ENCODE measurements at places on chromosomes 4 and X. TPM values are rescaled to one million over a fixed set of nuclear protein-coding genes. Genes with fewer than 3 reads are reported as not detected.
A peak's percentile ranks its signal among the peaks of the same experiment; 100 is the strongest.

DNA sequence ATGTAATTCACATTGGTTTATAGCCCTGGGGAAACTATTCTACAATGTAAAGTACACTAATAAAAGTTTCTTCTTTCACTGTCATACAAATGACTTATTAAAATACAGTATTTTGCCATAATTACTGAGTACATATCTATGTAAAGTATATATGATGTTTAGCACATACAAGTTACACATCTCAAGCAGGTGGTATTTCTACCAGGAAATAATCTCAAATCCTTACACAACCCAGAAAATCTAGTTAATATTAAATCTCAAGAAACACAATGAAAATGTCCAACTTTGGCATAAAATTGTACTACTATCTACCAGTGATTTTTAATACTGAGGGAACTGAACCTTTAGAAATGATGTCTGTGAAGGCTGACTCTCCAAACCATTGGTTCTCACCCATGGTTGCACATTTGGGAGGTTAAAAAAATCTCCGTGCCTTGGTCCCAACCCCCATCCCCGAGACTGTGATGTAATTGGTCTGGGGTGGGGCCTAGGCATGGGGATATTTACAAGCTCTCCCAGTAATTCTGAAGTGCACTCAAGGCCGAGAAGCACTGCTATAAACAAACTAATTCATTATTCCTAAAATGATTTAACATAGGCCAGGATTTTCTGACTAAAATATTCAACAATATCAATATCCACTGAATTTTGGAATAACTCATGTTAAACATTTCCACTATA is 27.6 kb downstream of the MAP3K15 start:
- no peak for DNase-seq

DNA sequence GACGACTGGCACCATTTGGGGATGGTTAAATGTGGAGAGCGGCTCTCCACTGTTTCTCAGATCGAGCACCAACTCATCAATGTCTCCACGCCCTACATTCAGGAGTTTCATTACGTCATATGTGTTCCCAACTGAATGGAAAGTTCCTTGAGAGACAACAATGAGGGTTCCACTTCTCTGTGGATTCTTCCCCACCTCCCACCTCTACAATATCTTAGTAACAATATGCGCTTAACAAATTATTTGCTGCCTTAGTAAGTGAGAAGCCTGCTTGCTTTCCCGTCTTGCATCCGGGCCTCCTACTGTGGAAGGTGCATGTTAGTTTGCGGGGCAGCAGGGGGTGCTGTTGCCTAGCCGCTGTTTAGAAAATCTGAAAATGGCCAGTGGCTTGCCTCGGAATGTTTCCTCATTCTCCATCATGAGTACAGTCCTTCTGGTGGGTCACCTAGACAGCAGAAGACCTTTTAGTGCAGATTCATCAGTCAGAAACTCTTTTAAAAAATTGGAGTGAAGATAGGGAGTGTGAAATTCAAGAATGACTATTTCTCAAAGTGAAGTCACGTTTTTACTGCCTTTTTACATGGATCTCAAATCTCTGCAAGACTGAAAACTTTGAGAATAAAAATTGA is 55.7 kb downstream of the PHOX2B start:
- peak; percentile 18 for DNase-seq

- DNase-seq = no peak
Observed at GRCh38 chrX:136643243-136643642, 4.7 kb upstream of the CD40LG start.

GRCh38 chrX:71492231-71493065 is 40.5 kb upstream of the OGT start:
- no peak for DNase-seq

- no peak for DNase-seq
Observed at GRCh38 chr4:3599951-3600350, 67.7 kb upstream of the LRPAP1 start.

- no peak for DNase-seq
Observed at GRCh38 chr4:75909405-75909804, 7.2 kb upstream of the PPEF2 start.

- DNase-seq = no peak
Observed at GRCh38 chr4:124044867-124045266, 648.3 kb downstream of the SPRY1 start.

GRCh38 chrX:1581132-1581531 is 10.3 kb upstream of the AKAP17A start:
- DNase-seq = no peak

DNA sequence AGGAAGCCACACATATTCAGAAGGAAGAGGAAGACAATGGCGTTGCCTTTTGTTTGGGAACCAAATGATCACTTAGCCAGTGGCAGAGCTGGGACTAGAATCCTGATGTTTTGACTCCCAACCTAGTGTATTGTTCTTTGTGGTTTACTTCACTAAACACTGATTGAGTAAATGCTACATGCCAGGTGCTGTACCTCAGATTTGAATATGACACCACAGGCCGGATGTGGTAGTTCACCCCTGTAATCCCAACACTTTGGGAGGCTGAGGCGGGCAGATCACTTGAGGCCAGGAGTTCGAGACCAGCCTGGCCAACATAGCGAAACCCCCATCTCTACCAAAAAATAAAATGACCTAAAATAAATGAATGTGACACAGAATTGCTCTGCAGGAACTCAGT is 8.4 kb downstream of the NDUFA1 start:
- no peak for DNase-seq

DNA sequence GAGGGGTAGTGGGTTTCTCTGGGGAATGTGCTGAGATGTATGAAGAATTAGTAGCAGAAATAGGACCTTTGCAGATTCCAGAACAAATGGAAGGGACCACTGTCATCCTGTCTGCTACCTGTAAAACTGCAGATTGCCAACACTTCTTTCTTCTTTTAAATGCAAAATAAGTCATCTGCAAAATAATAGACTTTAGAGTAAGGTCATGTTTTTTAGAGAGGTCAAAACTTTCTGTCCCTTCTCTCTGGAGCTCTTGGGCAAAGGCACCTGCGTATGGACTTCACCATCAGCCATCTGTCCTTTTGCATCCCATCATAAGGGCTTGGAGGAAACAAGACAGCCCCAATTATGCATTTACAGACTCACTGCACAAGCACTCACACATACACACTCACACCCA is 121.1 kb upstream of the PPARGC1A start:
- DNase-seq = no peak

DNA sequence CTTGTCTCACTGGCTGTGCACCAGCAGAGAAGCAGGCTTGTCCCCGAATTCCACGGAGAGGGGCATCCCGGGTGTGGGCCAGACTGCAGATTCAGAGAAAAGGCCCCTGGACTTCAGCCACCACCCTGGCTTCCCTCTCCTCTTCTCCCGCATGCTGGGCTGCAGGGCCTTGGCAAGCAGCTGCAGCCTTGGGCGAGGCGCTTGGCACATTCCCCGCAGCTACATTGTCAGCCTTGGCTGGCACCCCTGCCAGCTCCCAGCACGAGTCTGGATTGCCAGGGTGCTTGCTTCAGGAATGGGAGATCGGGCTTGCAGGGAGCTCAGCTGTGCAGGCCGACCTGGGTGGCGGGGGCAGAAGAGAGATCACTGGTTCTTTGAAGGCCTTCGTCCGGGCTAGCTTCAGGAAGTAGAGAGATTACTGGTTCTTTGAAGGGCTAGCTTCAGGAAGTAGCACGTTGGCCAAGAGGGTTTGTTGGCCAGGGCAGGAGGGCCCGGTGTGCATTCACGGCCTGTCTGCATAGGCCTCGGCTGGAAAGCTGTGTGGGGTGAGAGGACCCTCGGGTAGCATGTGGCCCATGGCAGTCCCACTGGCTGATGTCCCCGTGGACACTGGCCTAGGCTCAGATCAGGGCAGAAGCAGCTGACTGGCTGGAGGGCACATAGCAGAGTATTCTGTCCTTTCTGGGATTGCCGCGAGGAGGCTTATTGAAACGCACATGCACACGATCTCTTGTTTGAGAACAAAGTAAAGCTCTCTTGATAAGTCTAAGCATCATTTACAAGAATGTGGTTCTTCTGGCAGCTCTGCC is 2.7 kb downstream of the ABCD1 start:
- DNase-seq = peak; percentile 76

- DNase-seq = no peak
Observed at GRCh38 chrX:71911731-71912050, 1.0 kb downstream of the NHSL2 start.

DNA sequence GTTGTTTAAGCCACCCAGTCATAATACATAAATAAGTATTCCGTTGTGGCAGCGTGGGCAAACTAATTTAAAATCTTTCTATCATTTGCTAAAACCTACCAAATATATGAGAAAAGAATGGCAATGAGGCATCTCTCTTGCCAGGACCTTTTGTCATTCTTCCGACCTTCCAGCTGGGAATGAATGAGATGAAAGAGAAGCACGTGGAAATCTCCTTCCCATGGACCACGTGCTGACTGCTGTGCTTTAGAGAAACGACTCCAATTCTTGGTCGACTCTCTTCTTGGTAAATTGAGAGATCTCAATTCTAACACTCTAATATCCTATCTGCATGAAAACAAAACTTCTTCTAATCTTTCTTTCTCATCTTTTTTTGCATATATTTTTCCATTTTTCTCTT is 116.5 kb downstream of the COL25A1 start:
- no peak for DNase-seq

GRCh38 chr4:123776267-123776666 is 379.7 kb downstream of the SPRY1 start:
- no peak for DNase-seq

GRCh38 chr4:124019749-124020549 is 623.4 kb downstream of the SPRY1 start:
- no peak for DNase-seq

DNA sequence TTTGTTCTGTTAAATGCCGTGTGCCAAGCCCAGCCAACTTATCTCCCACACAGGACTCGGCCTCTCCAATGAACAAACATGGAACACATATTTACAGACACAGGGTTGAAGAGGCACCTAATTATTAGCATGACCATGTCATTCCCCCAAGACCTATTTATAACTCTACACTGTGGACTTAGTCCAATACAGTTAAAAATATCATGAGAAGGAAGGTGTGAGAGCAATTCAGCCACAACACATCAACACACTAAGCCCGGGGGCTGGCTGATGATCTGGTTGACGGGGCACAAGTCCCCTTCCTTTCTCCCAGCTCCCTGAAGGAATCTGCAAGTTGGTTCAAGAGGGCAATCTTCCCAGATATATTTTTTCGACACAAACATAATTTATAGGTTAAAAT is 28.1 kb downstream of the MANBA start:
- no peak for DNase-seq

DNA sequence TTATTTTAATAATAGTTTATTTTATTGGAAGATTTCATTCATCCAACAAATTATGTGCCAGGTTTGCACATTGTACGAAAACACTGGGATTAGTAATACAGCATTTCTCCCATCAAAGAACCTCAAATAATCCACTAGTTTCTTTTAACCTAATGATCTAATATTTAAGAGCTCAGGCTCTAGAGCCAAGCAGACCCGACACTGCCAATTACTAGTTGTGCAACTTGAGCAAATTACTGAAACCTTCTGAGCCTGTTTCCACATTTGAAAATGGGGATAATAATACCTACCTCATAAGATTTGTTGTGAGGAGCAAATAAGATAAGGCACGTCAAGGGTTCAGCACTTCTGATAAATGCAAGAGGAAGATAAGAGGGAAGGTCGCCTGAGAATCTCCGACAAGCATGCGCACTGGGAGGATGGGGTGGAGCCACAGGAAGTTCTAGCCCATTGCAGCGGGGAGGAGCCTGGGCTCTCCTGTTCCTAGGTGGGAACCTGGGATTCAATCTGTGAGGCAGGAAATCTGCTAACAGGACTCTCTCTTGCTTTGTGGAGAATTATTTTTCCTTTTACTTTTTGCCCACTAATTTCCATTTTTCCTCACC is 141.5 kb upstream of the SMAD1 start:
- DNase-seq = no peak

DNA sequence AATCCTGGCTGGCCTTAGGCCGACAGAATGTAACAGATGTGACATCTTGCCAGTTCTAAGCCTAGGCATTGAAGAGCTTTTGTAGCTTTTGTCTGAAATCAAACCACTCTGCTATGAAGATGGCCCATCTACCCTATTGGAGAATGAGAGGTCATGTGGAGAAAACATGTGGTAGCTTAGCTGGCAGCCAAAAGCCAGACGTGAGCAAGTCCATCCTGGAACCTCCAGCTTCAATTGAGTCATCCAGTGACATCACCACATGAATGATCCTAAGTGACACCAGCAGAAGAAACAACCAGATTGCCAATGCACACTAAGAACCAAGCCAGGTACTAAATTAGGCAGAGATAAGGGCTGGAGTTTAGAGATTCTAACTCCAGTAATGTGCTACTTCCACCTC is 154.8 kb upstream of the ZFP42 start:
- no peak for DNase-seq

- no peak for DNase-seq
Observed at GRCh38 chr4:8709729-8710360, 117.3 kb downstream of the CPZ start.

DNA sequence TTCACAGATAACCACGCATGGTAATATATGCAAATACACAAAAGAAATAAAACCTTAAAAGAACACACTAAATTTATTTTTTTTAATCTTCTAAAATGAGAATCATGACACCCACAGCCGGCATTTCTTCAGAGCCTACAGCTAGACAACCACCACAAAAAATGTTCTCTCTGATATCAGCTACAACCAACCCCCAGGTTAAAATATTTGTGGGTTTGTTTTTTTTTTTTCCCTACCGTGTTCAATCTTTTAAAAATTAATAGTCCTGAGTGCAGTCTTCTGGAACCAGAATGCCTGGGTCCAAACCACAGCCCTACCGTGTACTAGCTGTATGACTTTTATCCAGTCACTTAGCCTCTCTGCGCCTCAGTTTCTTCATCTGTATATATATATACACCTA is 36.0 kb downstream of the MAML3 start:
- DNase-seq = no peak

DNA sequence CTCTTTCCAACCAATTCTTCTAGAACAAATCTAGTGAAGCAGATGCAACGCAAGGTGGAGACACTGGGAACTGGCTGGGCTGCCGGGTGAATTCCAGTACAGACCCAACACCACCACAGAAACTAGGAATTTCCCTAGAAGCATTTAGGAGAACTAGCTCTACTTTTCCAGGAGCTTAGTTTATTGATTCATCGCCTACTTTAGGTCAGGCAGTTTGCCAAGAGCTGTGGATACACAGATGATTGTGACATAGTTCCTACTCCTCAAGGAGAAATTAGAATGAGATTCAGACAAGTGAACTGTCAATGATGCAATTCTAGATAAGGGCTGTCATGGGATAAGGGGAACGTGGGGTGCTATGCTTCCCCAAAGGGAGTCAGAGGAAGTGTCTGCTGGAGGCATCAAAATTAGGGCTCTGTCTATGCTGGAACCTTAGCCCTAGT is 350.0 kb downstream of the CAMK2D start:
- DNase-seq = no peak

FNIP2 gene
- 40.9 TPM for total RNA-seq

GYPE gene
- total RNA-seq = 0.16 TPM

ZMAT1 gene
- 6.7 TPM for total RNA-seq

PNMA6A gene
- total RNA-seq = 2.7 TPM

PCYT1B gene
- total RNA-seq = not detected

PAGE1 gene
- not detected for total RNA-seq

PAGE5 gene
- total RNA-seq = not detected

P2RY10 gene
- 1.8 TPM for total RNA-seq

GIMD1 gene
- not detected for total RNA-seq

SLC10A4 gene
- total RNA-seq = 0.40 TPM

DNAAF6 gene
- total RNA-seq = not detected

MAGEB10 gene
- not detected for total RNA-seq

SMIM10L2A gene
- 0.75 TPM for total RNA-seq

HSFX1 gene
- 0.94 TPM for total RNA-seq

AMTN gene
- total RNA-seq = not detected

PHEX gene
- total RNA-seq = not detected
